Mesendoderm (in vitro differentiated cells): ENCODE measurements at places on chromosomes 5 and 9.

DNA sequence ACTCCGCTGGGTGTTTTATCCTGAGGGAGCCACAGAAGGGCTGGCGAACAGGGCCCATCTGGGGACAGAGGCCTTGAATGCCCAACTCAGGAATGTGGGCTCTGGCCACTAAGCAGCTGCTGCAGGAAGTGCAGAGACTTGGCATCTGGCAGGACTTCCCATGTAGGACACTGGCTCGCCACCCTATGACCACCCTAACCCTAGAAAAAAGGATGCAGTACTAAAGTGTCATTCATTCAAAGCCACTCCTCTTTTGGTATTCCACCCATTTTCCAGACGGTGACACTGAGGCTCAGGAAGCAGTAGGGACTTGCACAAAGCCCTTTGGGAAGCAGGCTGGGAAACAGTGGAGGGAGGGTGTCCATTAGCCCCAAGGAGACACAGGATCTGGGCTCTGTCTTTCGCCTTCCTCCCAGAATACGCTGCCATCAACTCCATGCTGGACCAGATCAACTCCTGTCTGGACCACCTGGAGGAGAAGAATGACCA is 3.0 kb downstream of the BBLN start:
- peak; percentile 19 for DNase-seq

DNA sequence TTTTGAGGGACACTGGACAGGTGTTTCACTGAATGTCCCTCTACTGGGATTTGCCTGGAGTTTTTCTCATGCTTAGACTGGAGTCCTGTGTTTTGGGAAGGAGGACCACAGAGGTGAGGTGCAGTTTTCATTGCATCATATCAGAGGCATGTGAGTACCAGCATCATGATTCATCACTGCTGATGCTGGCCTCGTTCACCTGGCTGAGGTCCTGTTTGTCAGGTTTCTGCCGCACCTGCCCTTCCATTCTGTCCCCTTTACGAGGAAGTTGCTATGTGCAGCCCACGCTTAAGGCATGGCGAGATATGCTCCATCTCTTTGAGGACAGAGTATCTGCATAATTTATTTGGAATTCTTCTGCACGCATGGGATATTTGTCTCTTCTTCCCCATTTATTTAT is 162.1 kb downstream of the TENT4A start:
- DNase-seq: peak; percentile 10

DNA sequence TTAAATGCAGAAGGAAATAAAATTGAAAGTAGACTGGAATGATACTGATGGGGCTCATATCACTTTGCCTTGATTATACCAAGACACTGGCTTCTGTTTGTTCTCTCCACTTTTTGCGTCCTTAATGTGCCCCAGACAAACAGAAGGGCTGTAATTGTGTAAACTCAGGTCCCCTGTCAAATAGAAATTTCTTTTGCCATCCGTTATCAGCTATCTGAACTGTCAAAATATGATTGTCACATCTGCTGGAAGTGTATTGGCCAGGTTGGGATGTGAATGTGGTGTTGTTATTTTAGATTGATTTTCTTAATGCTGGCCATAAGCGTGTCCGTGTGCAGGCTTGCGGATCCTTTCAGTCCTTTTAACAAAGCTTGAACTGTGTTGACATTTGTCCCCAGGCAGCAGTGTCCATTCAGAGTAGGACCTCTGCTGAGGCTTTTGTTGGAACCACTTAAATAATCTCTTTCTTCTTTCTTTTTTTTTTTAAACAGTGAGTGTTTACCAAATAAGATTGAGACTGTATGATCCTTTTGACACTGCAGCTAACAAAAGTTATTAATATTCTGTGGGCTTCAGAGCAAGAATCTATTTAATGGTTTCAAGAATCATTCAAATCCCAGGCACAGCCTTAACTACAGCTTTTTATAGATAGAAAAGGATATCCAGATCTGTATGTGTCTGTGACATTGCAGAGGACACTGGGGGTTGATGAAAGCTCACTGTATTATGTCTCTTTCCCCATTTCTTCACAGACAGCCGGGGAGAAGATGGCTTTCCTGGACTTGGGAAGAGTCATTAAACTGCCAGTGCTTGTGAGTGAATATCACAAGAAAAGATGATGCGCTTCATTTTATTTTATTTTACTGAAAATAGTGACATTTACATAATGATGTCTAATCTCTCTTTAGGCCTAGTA is 171.7 kb downstream of the ZNF608 start:
- DNase-seq: no peak

GRCh38 chr9:118529210-118529609 is 825.0 kb downstream of the TLR4 start:
- DNase-seq: peak; percentile 8

DNA sequence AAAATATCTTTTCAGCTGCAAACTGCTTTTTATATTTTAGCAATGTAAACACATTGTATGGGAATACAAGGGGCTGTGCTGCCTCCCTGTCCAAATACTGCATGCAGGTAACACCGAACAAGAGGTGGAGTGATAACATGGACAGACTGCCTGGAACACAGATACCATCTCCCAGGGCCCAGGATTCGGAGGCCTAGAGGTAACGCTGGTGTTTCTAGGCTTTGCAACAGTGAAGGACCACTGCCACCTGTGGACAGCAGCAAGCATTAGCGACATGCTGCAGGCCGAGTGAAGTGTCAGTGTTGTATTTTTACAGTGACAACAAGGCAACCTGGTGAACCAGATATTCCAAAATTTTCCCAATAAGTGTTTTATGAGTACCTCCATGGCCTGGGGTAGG is 379.1 kb downstream of the DMRT2 start:
- DNase-seq: peak; percentile 80

DNA sequence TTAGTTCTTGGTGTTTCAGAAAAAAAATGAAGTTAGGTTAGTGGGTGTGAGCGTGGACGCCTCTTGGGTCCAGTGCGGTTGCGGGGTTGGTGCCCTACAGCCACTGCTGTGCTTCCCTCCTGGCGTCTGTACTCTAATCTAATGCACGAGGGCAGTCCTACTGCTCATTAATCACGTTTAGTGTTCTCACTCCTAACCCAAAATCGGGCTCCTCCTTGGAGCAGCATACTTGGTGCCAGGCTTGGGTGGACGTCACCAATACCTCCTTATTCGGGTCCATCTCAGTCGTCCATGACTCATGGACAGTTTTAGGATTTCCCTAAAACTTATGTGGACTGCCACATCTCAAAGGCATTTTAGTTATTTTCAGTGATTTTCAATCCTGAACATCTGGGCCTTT is 41.6 kb downstream of the TRIO start:
- no peak for DNase-seq

DNA sequence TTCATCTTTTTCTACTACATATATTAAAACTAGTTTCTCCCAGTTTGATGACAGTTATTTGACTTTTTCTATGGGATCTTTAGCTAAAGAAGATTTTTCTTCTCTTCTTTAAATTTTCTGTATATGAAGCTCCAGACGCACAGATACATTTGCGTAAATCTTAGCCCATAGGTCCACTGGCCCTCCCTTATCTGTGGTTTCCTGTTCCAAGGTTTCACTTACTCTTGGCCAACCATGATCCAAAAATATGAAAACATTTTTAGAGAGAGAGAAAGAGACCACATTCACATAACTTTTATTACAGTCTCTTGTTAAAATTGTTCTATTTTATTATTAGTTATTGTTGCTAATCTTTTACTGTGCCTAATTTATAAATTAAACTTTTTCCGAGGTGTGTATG is 270.2 kb upstream of the DAPK1 start:
- no peak for DNase-seq

DNA sequence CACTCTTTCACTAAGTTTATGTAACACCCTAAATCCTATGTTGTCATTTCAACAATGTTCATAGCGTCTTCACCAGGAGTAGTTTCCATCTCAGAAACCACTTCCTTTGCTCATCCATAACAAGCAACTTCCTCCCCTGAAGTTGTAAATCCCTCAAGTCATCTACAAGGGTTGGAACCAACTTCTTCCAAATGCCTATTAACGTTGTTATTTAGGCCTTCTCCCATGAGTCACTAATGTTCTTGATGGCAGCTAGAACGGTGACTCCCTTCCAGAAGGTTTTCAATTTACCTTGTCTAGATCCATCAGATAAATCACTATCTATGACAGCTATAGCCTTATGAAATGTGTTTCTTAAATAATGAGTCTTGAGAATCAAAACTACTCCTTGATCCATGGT is 73.3 kb upstream of the TARS1 start:
- no peak for DNase-seq

GRCh38 chr5:112983363-112983762 is 6.8 kb downstream of the DCP2 start:
- DNase-seq: peak; percentile 42

DNA sequence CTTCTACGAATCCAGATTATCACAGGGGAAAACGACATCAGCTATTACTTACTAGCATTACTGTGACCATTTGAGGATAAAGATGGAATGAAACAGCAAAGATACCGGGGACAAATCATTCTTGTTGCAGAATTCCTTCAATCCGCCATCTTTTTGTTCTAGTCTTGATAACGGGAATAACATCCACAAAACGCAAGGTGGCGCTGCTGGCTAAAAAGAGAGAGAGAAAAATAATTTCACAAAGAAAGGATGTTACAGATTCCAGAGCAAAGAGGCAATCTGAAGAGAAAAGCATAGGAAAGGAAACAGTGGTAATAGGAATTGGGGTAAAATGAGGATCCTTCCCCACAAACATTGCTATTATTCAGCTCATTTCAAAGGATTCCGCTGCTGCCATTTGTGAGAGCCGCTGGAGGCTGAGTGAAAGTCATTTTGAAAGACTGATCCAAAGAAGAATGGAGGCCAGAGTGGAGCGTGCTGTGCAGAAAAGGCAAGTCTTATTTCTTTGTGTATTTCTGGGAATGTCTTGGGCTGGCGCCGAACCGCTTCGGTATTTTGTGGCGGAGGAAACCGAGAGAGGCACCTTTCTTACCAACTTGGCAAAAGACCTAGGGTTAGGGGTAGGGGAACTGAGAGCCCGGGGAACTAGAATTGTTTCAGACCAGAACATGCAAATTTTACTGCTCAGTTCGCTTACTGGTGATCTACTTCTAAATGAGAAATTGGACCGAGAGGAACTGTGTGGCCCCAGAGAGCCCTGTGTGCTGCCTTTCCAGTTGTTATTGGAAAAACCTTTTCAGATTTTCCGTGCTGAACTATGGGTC is at the start of gene PCDHB7:
PCDHB7 (plus strand) TSS at position 264 of the 824 bp plus-strand sequence; CDS start at position 456, 192 bp downstream.
- DNase-seq: peak; percentile 66

- peak; percentile 97 for DNase-seq
Observed at GRCh38 chr5:116947691-116948528, 373.3 kb upstream of the SEMA6A start.

- no peak for DNase-seq
Observed at GRCh38 chr5:42884326-42884725, 72.6 kb upstream of the SELENOP start.

DNA sequence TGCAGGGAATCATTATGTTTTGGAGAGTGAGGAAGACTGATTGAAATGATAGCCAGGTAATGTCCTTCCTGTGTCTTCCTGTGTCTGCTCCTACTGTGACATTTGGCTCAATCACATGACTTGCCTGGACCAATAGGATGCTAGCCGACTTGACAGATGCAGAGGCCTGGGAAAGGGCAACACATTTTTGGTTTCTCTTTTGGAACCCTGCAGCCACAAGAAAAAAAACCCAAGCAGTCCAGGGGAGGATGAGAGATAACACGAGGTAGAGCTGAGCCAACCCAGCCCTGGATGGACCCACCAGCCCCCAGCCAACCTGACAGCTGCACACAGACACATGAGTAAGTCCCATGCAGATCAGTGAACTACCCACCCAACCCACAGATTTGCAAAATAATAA is 256.1 kb upstream of the SMARCA2 start:
- peak; percentile 51 for DNase-seq

- peak; percentile 41 for DNase-seq
Observed at GRCh38 chr5:147046281-147046680, 167.7 kb upstream of the PPP2R2B start.

DNA sequence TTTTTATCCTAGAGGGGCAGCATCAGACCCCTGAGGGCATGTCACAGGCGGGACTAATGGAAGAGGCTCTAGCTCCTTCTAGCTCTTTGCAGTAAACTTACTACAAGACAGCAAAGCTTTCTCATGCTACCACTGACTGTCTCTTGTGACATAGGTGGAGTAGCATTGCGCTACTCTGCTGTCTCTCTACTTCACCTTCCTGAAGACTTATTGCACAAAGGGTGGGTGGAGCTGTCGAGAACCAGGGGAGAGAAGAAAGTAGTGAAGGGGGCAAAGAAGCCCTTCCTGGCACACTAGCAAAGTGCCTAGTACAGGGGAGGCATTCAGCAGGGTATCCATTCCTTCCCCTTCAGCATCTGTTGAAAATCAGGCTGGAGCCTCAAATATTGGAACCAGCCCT is 36.1 kb upstream of the NEK6 start:
- no peak for DNase-seq

DNA sequence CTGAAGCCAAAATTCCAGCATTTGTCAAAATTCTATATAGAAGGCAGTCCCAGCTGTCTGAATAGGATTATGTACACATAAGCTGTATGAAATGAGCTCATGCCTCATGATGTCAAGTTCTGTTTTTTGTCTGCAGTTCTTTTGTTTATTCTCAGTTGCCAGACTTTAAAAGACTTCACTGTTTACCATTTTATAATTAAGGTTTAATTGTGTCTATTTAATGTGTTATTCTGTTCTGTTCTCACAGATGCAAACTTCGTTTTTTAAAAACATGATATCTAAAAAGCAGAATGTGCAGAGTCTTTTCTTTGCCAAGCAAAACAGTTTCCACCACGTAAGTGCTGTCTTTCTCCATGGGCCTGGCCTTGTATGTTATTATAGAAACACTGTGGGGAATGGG is 31.1 kb downstream of the ERAP1 start:
- DNase-seq: no peak

GRCh38 chr9:131464354-131465000 is 38.2 kb upstream of the POMT1 start:
- no peak for DNase-seq

- peak; percentile 66 for DNase-seq
Observed at GRCh38 chr5:167861129-167861927, 430.1 kb upstream of the WWC1 start.

DNA sequence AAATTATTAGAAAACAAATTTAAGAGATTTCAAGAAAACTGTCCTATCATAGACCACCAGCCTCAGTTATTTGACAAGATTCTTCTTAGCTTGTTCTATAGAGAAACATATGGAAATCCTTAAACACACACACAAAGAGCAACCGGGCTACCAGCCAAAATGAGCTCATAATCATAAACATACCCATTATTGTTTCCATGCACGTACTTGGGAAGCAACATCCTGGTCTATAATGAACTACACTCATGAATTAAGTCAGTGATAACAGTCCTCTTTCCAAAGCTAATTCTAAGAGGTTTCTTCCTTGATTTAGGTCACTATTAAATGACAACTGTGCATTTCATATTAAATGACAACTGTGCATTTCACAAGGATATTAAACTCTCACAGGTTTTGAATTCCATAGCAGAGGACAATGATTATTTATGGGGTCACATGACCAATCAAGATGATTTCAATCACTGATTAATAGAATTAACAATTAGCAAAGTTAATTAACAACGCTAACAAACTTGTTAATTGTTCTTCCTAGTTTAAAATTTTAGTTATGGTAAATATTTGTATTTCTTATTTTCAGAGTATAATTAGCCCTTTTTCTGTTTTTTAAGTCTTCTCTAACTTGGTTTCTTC is 77.0 kb downstream of the OXCT1 start:
- no peak for DNase-seq
